ENCODE measurements at places on chromosomes 5 and 9.

DNA sequence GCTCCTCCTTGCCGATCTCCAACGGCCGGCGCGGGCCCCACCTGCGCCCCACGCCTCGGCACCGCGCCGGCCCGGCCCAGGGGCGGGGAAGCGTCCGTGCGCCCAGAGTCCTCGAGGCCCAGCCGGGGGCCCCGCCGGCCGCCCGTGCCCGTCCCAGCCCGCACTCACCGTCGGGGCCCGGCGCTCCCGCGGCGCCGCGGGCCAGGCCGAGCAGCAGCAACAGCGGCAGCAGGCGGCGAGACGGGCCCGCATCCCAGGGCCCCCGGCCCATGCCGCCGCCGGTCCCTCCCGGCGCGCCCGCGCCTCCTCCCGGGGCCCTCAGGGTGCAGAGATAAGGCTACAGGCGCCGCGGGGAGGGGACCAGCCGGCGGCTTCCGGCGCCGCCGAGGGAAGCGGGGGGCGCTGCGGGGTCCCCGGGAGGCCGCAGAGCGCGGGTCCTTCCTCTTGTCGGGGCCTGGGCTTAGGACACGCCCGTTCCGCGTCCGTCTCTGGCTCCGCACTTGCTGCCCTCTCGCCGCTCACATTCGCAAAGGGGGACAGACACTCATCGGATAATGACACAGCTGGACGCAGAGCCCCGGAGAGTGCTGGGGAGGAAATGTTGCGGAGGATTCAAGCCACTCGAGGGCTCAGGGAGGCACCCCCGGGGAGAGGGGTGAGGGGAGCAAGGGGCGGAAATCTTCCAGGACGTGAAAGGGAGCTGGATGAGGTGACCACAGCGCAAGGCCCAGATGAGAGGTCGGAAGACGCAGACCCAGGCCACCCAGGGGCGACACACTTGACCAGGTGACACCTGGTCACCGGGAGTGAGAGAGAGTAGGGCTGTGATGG is at the start of gene SUSD1:
Gene SUSD1, minus strand, starts transcription at position 333 of the 831 bp plus-strand sequence. Its CDS starts 62 bp downstream, at position 271.
- DNase-seq = peak; percentile 44

DNA sequence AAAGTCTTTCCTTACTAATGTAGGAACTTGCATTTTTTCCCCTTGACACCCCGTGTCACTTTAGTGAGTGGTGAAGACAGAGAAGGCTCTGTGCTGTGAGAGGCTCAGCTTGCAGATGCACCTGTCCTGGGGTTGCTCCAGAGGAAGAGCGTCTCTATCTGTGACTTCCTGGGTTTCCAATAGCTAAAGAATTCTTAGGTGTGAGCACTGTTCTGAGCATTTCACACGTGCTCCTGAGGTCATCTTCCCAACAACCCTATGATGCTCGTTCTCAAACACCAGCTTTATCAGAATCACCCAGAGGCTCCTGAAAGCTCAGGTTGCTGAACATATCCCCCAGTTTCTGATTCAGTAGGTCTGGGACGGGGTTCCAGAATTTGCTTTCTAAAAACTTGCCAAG is 6.4 kb upstream of the CTSV start:
- DNase-seq = no peak

DNA sequence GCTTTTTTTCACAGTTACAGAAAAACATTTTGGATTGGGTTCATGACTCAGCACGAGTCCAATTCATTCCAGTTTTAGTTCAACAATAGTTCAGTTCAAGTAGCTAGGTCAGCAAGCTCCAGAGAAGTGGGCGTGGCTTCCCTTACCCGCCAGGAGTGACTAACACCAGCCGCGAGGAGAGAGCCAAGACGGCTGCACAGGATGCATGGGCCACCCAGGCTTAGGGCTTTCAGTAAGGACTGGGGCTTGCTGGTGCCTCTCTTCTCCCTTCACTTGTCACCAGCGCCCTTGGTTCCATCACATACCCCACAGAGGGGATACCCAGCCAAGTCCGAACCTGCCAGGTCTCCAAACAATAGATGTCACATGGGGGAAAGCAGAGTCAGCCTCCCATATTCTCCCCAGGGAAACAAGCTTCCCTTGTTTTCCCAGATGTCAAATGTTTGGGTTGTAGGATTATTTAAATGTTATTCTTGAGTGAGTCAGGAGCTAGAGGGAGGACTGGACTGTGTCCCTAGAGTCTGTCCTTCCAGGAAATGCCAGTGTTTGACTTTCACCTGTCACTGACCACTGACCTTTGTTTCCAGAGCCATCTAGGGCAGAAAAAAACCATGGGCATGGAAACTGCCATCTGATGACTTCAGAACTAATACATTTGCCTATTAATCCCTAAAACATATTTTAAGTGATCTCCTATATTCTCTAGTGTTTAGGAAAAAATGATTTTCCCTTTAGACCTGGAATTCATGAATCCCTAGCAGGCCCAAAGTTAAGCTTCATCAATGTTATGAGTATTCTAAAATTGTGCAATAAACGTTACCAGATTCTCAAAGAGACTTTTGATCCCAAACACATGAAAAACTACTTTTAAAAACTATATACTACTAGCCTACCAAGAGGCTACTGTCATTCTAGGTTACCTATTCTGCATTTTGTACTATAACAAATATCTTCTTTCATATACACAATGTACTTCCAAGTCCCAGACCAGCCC is 51.9 kb downstream of the NIPAL4 start:
- DNase-seq = peak; percentile 83

GRCh38 chr5:148623741-148624140 is 30.6 kb downstream of the HTR4 start:
- no peak for DNase-seq

DNA sequence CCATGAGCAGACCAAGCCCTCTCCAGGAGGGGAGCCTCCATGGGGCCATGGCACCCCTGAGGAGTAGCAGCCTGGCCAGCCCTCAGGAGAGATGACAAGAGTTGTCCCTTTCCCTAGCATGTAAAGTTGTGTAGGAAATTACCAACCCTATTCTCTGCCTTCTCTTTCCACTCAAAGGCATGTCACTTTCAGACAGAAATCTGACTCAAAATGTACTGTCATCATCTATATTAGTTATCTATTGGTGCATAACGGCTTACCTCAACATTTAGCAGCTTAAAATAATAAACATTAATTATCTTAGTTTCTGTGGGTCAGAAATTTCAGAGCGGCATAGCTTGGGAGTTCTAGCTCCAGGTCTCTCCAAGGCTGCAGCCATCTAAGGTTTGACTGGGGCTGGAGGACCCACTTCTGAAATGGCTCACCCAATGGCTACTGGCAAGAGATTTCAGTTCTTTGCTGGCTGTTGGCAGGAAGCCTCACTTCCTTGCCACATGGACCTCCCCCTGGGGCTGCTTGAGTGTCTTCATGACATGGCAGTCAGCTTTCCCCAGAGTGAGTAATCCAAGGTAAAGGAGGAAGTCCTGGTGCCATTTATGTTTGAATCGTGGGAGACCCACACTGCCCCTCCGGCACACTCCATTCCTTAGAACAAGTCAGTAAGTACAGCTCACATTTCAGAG is 632.3 kb downstream of the CCDC171 start:
- no peak for DNase-seq

GRCh38 chr5:55308254-55308836 is 556 bp downstream of the MTREX start:
- DNase-seq = no peak

All from left hindlimb (tissue), 1 donor.